ENCODE measurements at places on chromosomes 2 and 18.

DNA sequence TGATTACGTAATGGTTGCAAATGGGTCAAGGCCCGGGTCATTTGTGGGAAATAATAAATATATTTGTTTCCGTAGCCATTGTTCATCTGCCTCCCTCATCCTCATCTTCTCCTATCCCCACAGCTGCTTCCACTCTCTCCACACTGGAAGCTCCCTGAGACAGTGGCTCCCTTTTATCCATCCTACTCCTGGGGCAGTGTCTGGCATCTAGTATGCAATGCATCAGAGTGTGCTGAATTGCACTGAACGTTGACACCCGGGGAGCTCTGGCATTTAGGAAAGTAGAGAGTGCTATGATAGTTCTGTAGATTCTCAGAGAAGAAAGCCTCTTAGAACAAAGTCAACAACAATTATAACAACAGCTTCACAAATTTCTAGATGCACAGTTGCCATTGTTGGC, 45.5 kb upstream of the NAB1 start:
- DNase-seq, result no peak

DNA sequence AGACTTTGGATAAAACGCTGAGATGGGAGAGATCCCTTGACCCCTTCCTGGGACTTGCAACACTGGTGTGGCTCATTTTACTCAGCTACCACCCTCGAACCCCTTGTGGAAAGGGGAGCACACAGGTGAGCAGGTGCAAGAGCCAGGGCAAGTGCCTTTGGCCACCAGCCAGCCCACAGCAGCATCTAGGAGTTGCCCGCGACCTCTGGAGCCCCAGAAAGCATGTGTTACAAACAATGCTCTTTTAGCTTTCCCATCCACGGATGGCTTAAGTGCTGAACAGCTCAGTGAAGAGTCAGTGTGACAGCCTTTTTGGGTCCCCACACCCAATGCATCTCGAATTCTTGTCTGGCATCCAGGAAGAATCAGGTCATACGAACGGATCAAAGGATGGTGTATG, 197.8 kb downstream of the MEMO1 start:
- DNase-seq, result no peak

GRCh38 chr2:288758-289361, 969 bp upstream of the ALKAL2 start:
- DNase-seq, result no peak

DNA sequence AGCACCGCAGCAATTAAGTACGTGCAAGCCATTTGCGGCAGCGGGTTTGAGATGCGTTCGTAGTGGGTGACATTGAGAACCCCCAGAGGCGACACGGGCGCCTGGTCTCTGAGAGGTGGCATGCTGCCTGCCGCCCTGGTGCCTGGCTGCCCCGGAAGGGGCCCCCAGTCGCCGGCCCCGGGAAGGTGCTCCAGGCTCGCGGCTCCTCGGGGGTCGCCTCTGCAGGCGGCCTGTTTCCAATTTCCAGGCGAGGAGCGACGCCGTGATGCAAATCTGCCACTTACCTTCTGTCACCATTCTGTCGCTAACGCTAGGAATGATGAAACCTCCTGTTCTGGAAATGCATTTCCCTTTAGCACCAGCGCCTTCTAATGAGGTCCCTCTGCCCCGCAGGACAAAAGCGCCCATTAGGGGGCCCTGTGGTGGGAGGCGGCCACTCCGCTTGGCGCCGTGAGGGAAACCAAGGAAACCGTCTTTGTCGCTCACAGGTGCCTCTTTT, 13.0 kb downstream of the KIF5C start:
- DNase-seq, result no peak

- DNase-seq, result no peak
These were observed 58.7 kb upstream of the ZNF397 start for GRCh38 chr18:35182151-35182550.

GRCh38 chr2:202965810-202966460, 48.7 kb upstream of the NBEAL1 start:
- DNase-seq, result peak; percentile 14

DNA sequence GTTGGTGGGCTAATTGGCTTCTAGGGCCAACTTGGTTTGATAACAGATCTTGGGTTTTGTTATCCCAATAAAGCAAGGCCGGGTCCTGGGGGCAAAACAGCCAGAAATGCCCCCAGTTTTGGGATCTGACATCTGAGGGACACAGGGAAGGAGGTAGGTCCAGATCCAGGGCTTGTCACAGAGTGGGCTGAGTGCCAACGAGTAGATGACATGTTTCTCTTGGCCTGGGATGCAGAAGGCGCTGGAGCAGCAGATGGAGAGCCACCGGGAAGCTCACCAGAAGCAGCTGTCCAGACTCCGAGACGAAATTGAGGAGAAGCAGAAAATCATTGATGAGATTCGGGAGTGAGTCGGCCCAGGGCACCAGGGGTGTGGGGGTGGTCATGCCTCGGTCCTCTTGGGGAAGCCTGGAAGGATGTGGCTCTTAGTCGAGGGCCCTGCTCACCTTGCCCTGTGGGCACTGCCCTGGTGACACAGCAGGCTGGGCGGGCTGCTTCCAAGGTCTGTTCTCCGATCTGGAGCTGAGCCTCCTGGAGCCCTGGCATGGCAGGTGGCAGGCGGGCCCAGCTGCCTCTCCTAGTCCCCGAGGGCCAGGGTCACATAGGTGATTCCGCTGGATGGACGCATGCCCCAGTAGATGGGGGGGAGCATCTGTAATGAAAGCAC, 40.2 kb upstream of the LYPD6B start:
- no peak for DNase-seq

DNA sequence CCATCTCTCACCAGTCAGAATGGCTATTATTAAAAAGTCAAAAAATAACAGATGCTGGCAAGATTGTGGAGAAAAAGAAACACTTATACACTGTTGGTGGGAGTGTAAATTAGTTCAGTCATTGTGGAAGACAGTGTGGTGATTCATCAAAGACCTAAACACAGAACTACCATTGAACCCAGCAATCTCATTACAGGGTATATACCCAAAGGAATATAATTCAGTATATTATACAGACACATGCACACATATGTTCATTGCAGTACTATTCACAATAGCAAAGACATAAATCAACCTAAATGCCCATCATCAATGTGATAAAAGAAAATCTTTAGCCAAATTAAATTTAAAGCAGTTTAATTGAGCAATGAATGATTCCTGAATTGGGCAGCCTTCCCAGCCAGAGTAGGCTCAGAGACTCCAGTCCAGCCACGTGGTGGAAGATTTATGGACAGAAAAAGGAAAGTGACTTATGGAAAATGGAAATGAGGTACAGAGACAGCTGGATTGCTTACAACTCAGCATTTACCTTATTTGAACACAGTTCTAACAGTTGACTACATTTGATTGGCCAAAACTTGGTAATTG, 377.1 kb upstream of the SLC39A10 start:
- no peak for DNase-seq

GRCh38 chr2:16628314-16628713, 37.3 kb downstream of the CYRIA start:
- DNase-seq, result no peak

- DNase-seq, result no peak
These were observed 34.2 kb upstream of the PRLH start for GRCh38 chr2:237532160-237532559.

DNA sequence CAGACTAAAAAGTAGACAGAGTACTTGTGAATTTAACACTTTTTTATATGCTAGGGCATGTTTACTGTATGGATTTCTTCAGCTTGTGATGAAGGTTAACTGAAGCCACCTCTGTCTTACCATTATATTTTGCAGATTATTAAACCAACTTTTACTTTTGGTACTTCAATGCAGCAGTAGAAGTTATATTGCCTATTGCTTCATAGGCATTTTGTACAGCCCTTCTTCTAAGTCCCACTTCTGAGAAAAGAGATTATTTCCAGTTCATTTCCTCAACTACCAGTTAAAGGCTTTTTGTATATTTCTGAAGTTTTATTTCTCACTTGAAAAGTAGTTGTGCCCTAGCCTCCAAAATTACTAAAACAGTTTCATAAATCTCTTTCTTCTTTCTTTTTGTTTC, 256.4 kb upstream of the FBXO11 start:
- no peak for DNase-seq

DNA sequence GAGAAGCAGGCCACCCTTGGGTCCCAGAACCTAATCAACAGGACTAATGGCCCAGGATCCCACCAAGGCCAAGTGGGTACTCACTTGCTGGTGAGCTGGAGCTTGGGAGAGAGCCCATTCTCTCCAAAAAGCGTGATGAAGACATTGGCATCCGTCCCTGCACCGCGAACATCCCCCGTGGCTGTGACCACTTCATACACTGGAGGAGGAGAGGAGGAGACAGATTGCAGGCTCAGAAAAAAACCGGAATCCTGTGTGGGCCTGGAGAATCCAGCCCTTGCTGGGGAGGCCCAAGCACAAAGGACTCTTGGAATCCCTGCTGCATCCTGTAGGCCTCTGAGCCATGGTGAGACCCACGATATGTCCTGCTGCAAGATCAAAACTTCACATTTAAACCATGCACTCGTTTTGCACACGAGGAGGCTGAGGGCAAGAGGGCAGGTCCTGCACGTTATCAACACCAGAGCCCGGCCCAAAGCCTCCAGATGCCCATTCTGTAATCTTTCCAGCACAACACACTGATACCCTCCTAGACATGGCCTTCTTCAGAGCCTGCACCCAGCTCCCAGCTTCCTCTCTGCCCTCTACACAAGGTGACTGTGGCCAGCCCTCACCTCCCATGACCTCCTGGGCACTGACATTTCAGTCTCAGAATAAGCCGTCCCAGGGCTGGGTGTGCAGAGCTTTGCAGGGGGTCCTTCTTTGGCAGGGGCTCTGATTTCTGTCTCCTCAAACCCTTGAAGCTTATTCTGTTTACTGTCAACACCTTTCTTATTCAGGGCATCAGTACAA, 7.8 kb downstream of the LOXHD1 start:
- DNase-seq, result no peak

DNA sequence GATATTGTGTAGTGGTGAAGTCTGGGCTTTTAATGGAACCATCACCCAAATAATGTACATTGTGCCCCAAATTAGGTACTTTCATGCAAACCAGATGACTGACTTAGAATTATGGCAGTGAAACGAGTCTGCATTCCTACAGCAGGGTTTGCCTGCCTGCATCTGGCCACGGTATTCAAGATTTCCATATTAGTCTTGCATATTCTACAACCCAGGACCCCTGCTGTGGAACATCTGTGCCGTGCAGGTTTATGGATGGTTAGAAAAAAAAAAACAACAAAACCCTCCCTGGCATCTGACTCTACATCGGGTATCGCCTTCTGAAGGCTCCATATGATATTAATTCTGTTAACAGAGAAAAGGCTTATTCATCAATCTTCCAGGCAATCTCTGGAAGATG, 394.8 kb downstream of the DCDC2C start:
- DNase-seq, result no peak

DNA sequence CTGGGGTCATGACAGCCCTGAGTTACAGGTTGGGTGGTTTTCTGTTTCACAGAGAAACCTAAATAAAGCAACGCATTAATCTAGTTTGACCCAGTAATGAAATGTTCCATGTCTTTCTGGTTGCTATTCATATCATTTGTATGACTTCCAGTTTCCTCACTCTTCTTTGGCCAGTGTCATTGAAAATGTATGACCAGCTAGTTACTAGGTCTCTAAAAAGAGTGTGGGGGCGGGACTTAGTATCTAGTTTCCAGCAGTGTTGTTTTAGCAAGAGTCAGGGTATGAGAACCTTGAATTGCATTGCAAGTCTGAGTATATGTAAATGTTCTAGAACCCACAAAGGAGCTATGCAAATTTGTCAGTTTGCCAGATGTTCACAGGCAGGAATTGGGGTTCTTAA, 47.7 kb downstream of the SLC9A2 start:
- no peak for DNase-seq

- DNase-seq, result no peak
These were observed 1104.2 kb downstream of the BCL11A start for GRCh38 chr2:59449274-59449673.

GRCh38 chr18:31631526-31631925, 39.8 kb downstream of the TTR start:
- no peak for DNase-seq

DNA sequence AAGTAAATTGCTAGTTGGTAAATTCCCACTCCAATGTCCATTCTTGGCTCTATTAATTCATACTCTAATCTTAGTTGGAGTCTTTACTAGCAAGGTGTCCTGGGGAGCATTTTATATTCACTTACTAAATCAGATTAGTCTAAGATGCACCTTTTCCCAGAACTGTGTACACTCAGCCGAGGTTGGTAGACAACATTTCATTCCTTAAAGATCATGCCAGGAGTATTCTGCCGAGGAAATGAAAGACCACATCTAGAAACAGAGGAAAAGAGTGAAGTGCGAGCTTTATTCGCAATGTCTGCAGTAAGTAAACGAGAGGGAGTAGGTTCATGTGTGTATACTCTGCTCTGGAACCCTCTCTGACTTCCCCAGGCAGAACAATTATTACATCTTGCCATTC, 14.6 kb upstream of the KYNU start:
- no peak for DNase-seq

DNA sequence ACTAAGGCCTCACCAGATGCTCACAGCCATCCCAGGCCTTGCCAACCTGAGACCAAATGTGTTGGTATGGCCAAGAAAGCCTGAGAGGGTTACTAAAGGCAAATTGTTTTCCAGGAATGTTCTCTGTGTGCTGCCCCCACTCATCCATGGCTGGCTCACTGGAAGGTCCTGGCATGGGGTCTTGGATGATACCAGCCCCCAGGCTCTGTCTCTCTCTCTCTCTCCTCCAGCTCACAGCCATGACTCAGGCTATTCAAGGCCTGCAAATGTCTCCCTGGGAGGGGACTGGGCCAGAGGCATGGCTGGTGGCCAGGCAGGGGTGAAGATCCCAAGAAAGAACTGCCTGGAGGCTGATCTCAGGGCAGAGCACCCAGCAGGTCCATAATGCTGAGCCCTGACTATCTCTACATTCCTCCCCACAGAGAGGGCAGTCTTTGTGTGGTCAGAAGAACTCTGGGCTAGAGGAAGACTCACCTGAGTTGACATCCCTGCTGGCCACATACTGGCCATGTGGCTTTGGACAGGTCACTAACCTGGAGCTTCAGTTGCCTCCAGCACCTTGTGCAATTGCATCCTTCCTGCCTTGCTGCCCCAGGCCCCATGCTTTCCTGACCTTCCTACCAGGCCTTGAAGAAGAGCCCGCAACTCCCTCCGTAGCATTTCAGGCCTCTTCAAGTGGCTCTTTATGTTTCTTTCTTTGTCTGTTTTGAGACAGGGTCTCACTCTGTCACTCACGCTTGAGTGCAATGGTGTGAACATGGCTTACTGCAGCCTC, 150.4 kb downstream of the ZFP36L2 start:
- DNase-seq, result no peak

- no peak for DNase-seq
These were observed 84.0 kb downstream of the EVA1A start for GRCh38 chr2:75476761-75477160.

- no peak for DNase-seq
These were observed 6.8 kb downstream of the ITM2C start for GRCh38 chr2:230871361-230872150.

Measured in stimulated activated CD4-positive, alpha-beta T cell treated with anti-CD3 and anti-CD28 coated beads, Interleukin-15, amount 100 ng/mL, for 48 hours (primary cell).